ENCODE measurements at places on chromosomes 7 and 10.
A peak's percentile ranks its signal among the peaks of the same experiment; 100 is the strongest.

DNA sequence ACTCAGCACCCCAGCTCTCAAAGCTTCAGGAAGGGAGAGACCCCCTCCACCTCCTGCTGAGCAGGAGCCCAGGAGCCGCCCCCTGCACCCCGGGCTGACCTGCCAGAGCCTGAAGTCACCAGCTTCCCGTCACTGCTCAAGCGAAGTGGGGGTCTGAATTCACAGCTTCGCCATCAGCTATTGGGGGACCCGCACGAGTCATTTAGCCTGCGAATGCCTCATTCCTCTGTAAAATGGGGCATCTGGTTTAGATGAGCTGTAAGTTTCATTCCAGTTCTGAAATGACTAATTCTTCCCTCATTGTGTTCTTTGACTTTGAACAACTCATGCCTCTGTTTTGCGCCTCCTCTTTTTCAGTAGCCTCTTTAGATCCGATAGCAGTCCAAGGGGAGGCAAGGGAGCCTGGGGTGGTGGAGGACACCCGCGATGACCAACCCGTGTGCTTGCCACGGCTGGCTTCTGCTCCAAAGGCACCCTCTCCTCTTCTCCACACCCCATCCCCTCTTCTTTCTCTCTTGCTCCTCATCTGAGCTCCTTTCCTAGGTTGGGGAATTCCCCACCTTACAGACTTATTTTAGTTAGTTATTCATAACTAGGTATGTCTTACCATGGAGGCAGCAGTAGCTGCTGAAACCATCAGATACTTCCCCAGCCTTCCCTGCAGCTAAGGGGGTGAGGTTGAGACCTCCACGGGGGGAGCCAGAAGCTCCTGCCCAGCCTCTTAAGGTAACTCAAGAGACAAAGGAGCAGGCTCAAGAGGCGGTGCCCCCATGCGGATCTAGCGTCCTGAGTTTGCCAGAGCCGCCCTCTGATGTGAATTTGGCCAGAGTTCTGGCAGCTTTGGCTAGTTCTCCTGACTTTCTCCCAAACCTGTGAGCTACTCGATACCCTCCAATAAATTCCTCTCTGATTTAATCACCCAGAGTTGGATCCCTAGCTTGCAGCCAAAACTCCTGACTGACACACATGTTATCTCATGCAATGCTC is 47.7 kb downstream of the RBM17 start:
- DNase-seq: peak; percentile 85

DNA sequence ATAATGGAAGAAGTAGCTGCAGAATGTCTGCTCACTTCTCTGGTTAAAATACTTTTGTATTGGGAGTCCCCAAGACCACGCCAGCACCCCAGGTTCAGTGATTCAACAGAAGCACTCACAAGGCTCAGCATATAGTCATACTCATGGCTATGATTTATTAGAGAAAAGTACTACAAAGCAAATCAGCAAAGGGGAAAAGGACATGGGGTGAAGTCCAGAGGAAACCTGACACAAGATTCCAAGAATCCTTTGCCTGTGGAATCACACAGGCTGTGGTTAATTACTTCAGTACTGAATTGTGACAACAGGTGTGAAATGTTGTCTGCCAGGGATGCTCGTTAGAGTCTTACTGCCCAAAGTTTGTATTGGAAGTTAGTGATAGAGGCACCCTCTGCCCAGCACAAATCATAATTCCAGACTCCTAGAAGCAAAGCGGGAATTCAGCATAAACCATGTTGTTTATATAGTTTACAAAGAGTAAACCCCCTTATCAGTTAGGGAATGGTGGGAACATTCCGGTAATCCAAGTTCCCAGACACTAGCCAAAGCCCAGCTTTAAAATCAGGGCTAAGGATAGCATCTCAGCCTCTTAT is 79.4 kb downstream of the HYCC1 start:
- peak; percentile 43 for DNase-seq

DNA sequence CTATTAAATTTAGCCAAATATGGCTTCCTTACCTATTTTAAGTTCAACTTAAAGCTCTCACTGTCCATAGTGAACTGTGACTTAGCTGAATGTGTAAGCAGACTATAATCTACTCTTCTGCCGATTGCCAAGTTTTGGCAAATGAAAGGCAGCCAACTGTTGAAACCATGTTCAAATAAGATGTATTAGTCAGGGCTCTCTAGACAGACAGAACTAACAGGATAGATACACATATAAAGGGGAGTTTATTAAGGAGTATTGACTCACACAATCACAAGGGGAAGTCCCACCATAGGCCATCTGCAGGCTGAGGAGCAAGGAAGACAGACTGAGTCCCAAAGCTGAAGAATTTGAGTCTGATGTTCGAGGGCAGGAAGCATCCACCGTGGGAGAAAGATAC is 837.7 kb upstream of the AUTS2 start:
- no peak for DNase-seq

- peak; percentile 99 for DNase-seq
Measured at GRCh38 chr7:43647673-43648472, 65.0 kb downstream of the STK17A start.

GRCh38 chr10:17655567-17656146 is 11.7 kb downstream of the STAM start:
- peak; percentile 60 for DNase-seq

- no peak for DNase-seq
Measured at GRCh38 chr7:37181550-37181932, 267.1 kb downstream of the ELMO1 start.

DNA sequence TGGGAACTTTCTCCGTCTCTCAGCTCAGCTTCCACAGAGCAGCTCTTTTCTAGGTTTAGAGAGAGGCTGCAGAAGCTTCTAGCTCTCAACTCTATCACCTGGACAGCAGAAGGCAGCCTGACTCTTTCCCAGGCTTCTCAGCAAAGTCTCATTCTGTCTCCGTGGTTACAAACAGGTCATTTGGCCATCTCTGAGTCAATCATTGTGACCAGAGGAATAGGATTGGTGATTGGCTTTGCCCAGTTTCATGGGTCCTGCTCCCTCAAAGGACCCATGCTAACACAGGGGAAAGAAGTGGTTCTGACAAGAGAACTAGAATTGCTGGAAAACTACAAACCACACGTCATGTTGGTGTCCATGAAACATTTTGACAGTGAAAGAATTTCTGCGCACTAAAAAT is 43.6 kb downstream of the PRR15 start:
- no peak for DNase-seq

- DNase-seq: no peak
Measured at GRCh38 chr10:128411643-128412042, 285.4 kb upstream of the MKI67 start.

DNA sequence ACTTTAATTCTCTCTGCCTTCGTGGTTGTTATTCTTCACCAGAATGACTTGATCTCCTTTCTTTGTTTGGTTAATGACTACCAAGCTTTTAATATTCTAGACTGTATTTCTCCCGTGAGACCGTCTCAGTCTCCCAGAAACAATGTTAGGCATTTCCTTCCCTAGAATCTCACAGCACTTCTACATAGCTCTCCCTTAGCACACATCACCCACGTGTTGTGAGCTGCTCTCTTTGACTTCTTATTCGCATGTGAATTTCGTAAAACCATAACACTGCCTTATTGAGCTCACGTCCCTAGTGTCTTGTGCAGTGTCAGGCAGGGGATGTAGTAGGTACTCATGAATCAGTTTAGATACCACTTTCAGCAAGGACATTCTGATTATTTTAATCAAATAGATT is 57.5 kb upstream of the MGAM2 start:
- DNase-seq: no peak

DNA sequence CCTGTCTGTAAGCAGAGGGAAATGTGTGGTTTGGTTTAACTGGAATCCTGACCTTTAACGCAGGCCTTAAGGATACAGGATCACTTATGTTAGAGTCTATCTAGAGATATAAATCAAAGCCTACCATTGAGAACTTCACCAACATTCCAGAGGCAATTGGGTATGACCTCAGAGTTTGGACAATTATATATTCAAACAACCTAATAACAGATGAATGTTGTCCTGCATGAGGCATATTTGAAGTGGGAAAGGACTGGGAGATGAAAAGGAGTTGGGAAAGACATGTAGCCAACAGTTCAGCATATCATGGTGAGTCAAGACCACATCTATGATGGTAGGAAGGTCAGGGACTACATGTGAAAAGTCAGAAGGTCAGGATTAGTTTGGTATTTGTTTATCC is 274.2 kb downstream of the DOCK4 start:
- no peak for DNase-seq

GRCh38 chr7:139246905-139247304 is 15.9 kb downstream of the UBN2 start:
- DNase-seq: peak; percentile 64

GRCh38 chr7:14806891-14807290 is 95.7 kb downstream of the DGKB start:
- DNase-seq: peak; percentile 39

GRCh38 chr10:71346731-71347130 is 27.7 kb downstream of the SLC29A3 start:
- DNase-seq: no peak

- DNase-seq: no peak
Measured at GRCh38 chr7:43655584-43655983, 72.7 kb downstream of the STK17A start.

- no peak for DNase-seq
Measured at GRCh38 chr10:68957284-68957615, 1.3 kb downstream of the DDX21 start.

DNA sequence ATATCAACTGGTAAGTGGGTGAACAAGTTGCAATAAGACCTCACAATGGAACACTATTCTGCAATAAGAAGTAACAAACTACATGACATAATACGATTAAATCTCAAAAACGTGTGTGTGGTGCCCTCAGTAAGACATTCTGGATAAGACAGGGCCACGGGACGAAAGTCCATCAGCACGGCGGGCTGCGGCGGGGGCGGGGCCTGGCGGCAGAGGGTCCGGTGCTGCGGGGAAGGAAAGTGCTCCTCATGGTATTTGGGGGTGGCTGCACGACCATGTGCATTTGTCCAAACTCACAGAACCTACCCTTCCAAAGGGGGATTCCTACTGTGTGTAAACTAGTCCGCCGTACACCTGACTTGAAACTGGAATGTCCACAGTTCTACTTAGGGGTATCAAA is 341.8 kb downstream of the TCERG1L start:
- no peak for DNase-seq

DNA sequence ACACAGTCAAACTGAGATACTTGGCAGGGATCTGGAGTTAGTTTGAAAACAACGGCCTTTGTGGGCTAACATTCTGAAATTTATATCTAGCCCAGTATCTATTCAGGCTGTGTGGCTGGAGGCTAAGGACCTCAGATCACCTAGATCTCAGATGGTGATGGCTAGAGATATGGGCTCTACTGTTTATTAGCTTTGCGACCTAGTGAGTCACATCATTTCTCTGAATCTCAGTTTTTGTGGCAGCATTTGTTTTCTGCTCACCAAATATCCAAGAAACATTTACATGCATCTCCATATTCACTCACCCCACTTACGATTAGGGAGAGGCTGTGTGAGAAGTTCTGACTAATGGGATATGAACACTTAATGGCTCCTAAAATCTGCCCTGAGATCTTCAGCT is 503.9 kb downstream of the KIF20B start:
- no peak for DNase-seq

DNA sequence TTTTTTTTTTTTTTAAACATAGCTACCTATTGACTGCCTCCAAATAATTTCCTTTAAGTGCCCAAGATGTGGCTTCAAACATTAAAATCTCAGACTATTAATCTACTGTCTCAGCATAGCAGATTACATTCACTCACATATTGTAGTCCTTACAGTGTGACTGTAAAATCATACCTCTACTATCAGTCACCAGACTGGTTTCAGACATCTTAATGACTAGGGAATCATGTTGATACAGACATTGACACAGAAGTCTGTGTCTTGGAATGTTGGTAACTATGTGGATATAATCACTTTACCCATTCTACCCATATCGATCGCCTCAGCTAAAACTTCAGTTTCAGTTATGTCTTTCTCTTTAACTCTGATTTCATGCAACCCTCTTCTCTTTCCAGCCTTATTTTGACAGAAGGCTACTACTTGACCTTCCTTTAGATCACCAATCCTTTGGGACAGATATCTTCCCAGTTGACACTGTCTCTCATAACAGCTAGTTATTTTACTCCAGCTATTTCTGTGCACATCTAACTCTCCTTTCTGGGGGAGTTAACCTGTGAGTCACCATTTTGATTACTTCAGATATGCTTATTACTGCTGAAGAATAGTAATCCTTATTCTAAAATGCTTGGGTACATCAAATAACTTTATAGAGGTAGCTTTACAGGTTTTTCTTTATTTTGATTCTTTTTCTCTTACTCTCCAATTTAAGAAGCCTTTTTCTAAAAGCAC is 7.0 kb downstream of the TNKS2 start:
- no peak for DNase-seq

GRCh38 chr10:70566515-70567290 is 35.8 kb downstream of the PRF1 start:
- no peak for DNase-seq

DNA sequence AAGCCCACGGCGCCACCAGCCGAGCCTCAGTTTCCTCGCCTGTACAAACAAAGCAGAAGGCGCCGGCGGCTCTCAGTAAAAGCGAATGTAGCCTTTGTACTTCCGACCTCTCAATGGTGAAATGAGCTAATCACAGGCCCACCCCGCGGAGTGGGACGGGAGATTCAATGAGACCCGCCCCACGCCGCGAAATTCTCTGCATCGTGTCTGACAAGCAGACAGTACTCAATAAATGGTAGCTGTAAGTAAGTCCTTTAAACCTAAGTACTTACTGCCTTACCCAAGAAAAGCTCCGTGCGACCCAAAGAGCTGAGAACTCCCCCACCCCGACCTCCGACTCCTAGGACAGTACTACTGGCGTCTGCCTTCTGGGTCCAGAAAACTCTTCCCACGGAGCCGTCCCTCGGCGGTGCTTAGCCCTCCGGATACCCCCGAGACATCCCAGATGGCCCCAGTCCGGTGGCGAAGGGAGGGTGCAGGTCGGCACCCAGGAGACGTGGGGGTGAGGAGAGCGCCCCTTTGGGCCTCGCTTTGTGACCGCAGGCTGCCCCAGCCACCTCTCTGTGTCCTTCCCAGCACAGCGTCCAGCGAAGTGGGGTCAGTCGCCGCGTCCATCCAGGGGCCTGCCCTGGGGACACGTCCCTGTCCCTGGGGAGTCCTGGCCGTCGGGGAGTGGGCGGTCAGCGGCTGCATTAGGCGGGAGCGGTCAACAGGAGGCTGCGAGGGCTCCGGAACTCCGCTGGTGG is 972 bp upstream of the CXCL12 start:
- DNase-seq: no peak

GRCh38 chr7:96067321-96067720 is 254.6 kb downstream of the SLC25A13 start:
- no peak for DNase-seq

- DNase-seq: peak; percentile 28
Measured at GRCh38 chr10:2985729-2986232, 81.6 kb upstream of the PFKP start.

DNA sequence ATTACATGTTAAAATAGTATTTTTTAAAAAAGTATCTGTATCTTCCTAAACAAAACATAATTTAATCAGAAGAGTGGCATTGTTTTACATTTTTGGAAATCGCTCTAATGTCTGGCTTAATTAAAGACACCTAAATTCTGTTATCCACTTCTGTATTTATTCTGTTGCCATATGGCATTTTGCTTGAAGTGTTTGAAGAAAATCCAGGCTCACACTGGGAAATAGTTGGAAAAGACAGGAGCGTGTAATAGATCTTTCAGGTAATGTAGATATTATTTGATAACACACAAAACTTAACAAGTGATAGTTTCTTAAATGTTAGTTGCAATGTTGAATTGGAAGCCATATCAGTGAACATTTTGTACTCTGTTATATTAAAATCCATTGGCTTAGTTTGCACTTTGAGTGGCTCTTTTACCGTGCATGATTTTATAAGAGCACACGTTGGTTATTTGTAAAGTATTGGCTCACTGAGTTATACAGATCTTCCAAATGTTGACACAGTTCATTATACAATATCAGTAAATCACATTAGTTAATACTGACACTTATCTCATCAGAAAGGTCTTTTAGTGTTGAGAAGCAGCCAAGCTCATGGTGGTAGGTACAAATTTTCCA is 128.4 kb upstream of the NPVF start:
- no peak for DNase-seq
